ENCODE measurements at places on chromosomes 4 and X. TPM values are rescaled to one million over a fixed set of nuclear protein-coding genes. Genes with fewer than 3 reads are reported as not detected.

DNA sequence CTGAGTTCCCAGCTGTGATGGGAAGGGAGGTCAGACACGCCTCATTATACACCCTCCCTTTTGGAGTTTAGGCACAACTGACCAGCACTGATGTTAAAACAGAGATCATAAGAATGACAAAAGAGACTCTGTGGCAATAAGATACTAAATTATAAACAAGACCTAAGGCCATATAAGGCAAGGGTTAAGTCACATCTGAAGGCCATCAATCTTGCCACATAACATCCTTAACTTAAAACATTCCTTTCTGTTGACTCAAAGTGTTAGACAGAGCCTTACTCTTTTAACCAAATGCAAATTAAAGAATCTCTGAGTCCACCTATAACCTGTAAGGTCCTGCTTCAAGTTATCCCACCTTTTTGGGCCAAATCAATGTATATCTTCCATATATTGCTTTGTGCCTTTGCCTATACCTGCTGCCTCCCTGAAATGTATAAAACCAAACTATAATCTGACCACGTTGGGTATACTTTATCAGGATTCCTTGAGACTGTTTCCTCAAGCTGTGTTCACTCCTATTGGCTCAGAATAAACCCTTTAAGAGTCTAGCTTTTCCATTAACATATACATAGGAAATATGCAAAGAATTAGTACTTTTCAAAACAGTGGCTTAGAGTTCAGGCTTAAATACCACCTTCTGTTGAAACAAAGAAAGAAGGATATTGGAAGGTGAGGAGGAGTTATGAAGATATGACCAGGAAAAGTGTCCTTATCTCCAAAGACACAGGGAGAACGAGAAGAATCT is 214.4 kb upstream of the PPP1R2C start:
- H3K4me3 ChIP-seq = no peak overlapping the region
- no peaks in the 10 kb centered on the region for H3K36me3 ChIP-seq
- DNase-seq = no peak
- H3K27me3 ChIP-seq = no peaks in the 10 kb centered on the region
- H3K27ac ChIP-seq = 0 out of 3 replicates have a peak overlapping the region, but pooled peaks have one; percentile 35
- H3K4me1 ChIP-seq = no peaks in the 10 kb centered on the region

GRCh38 chrX:37380924-37381323 is 31.8 kb downstream of the PRRG1 start:
- H3K27ac ChIP-seq = no peak overlapping the region
- no peak overlapping the region for H3K4me3 ChIP-seq
- no peaks in the 10 kb centered on the region for H3K36me3 ChIP-seq
- no peaks in the 10 kb centered on the region for H3K27me3 ChIP-seq
- H3K4me1 ChIP-seq = no peaks in the 10 kb centered on the region

EDNRA gene
- 0.04 TPM for total RNA-seq

- no peaks in the 10 kb centered on the region for H3K27me3 ChIP-seq
- no peaks in the 10 kb centered on the region for H3K4me1 ChIP-seq
- H3K27ac ChIP-seq = no peak overlapping the region
- no peak overlapping the region for H3K4me3 ChIP-seq
These were observed 106.2 kb upstream of the MAB21L2 start for GRCh38 chr4:150475763-150476162.

GRCh38 chr4:156661555-156661954 is 310.0 kb downstream of the PDGFC start:
- no peak overlapping the region for H3K4me3 ChIP-seq
- no peak for DNase-seq
- no peaks in the 10 kb centered on the region for H3K4me1 ChIP-seq
- H3K36me3 ChIP-seq = no peaks in the 10 kb centered on the region
- H3K27me3 ChIP-seq = no peaks in the 10 kb centered on the region
